ENCODE measurements at places on chromosomes 7 and 10.

DNA sequence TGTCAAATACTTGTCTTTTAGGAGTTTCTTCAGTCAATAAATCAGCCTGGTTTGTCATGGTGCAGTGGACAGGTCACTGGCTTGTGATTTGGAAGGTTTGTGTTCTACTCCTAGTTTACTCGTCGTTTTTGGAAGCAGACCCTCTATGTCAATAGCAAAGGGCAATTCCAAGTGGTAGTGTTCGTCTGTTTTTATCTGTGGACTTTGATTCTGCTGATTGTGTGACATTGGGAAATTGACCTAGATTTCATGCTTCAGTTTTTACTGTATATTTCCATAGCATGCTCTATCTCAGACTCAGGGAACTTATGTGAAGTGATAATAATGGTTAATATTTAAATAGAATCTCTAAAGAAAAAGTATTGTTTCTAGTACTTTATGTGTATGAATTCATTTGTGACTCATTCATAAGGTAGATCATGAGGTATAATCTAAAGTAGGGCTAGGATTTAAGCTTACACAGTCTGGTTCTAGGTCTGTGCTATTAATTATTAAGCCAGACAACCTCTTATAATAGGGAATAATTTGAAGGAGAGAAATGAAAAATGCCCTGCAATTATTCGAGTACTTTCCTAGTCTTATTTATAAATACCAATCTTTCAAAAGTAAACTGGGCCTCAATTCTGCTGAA lies 198.1 kb downstream of the REEP3 start:
- DNase-seq, result no peak

DNA sequence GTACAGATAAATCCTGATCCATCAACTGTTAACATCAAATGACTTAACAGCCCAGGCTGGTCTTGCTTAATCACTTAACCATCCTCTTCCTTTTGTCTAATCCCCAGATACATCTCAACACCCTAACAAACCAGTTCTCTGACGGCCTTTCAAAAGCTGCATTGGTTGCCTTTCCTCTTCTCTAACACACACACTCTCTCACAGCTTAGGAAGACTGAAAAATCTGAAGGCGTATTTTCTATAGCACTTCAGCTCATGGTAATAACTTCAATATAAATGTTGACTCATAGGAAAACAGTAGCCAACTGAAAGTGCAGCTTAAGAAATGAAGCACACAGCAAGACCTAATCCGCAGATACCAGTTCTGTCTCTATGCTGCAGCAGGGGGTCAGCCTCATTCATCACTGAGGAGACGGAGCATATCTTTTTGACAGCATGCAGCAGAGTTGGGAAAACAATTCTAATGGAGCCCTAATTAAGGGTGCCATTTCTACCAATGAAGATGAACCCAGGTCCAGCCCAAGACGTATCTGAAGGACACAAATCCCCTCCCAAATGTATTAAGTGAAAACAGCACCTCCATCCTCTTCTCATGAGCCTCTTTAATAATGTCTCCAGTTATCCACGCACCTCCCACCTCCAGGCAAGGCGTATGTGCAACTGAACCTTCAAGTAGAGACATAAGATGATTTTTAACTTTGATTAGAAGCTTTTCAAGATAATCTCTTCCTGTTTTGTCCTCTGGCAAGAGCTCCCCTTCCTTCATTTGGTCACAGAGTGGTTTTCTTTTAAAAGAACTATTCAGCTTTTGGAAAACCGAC lies 211.7 kb upstream of the NFE2L3 start:
- no peak for DNase-seq

DNA sequence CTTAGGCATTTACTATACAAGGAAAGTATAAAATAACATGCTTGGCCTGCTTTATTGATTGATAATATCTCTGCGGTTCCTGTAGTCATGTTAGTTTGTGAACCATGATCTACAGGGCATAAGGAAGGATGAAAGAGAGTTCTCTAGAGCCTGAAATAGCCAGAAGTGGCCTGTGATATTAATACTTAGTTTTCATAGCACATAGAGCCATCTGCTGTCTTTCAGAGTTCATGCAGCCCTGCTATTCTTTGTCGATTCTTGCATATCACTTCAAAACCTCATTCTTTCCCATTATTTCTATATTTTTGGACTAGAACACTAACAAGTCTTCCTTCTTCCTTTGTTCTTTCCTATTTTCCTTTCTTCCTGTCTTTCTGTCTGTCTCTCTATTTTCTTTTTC lies 26.4 kb upstream of the PRKG1 start:
- no peak for DNase-seq

- DNase-seq, result no peak
These were observed 43.1 kb downstream of the CCDC71L start for GRCh38 chr7:106617860-106618259.

GRCh38 chr7:135316648-135317313 lies 83.1 kb downstream of the STRA8 start:
- DNase-seq, result no peak
